ENCODE measurements at places on chromosomes 12 and 14.

DNA sequence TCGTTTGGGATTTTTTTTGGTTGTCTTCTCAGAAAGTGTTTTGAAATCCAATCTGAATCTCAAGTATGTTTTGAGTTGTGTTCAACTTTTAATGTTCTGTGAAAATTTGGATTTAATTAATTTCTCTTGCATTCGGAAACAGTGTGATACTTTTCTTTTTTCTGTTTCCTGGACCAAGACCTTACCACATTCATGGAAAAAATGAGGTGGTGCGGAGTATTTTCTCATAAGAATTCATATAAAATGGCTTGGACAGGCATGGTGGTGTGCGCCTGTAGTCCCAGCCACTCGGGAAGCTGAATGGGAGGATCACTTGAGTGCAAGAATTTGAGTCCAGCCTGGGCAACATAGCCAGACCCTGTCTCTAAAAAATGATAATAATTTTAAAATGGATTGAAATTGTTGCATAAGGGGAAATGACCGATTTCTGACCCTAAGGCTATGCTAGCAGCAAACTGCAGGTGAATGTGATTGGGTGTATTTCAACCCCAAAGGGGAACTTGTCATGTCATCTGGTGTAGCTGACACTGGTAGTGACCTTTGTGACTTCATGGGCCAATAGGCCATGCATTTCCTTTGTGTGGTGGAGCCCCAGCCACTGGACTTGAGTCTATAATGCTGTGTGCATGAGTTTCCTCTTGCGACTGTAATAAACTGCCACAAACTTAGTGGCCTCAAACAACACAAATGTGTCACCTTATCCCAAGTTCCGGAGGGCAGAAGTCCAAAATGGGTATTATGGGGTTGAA, 123.5 kb upstream of the RFLNA start:
- no peak for DNase-seq

DNA sequence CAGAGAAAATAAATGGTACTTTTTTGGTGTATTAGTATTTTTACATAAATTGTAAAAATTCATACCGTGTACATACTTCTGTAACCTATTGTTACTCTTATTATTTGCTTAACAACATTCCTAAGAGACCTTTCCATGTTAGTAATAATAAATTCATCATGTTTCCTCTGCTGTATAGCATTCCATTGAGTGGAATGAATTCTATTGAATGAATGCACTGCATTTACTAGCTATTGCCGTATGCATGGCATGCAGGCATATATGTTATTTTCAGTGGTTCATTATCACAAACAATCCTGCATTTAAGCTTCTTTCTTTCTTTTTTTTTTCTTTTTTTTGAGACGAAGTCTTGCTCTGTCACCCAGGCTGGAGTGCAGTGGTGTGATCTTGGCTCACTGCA, 137.6 kb upstream of the TBX3 start:
- DNase-seq = no peak

DNA sequence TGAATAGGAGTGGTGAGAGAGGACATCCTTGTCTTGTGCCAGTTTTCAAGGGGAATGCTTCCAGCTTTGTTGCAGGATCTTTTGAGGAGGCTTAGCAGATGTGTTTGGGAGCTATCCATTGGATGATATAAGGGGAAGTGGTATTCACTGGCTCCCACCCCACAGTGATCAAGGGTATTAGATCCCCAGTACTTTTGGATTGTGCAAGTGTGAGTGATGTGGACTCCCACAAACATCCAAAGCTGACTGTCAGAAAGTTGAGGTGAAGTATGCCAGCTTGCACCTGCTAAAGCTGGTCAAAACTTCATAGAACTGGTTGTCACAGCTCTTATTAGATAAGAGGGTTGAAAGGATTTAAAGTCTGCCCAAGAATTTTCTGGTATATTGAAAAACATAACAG, 110.1 kb upstream of the BTG1 start:
- DNase-seq = no peak

GRCh38 chr14:101464310-101464983, 96.8 kb upstream of the DIO3 start:
- no peak for DNase-seq

GRCh38 chr12:8780389-8780788, 42.0 kb upstream of the A2ML1 start:
- DNase-seq = no peak

- DNase-seq = peak; percentile 77
Observed at GRCh38 chr14:64465191-64465822, at the start of gene AKAP5. AKAP5 (plus strand) TSS chr14:64465499; CDS start chr14:64468395, 2,896 bp downstream.

- DNase-seq = no peak
Observed at GRCh38 chr12:104420868-104421267, 35.9 kb upstream of the CHST11 start.

DNA sequence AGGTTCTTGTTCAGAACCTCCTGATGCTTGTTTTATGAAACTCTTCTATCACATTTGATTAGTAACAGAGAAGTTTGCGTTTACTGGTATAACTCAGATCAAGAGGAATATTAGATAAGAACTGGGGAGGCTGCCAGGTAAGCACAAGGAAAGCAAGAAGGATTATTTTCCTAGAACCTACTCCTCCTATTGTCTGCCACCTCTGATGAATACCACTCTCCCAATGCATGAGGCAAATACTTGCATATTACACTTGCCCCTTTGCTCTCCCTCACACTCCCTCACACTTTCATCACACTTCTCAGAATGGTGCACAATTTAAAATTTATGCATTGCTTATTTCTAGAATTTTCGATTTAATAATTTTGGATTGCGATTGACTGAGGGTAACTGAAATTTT, 43.6 kb downstream of the LIN7A start:
- DNase-seq = no peak

- DNase-seq = no peak
Observed at GRCh38 chr12:54162741-54163140, 26.0 kb downstream of the SMUG1 start.

DNA sequence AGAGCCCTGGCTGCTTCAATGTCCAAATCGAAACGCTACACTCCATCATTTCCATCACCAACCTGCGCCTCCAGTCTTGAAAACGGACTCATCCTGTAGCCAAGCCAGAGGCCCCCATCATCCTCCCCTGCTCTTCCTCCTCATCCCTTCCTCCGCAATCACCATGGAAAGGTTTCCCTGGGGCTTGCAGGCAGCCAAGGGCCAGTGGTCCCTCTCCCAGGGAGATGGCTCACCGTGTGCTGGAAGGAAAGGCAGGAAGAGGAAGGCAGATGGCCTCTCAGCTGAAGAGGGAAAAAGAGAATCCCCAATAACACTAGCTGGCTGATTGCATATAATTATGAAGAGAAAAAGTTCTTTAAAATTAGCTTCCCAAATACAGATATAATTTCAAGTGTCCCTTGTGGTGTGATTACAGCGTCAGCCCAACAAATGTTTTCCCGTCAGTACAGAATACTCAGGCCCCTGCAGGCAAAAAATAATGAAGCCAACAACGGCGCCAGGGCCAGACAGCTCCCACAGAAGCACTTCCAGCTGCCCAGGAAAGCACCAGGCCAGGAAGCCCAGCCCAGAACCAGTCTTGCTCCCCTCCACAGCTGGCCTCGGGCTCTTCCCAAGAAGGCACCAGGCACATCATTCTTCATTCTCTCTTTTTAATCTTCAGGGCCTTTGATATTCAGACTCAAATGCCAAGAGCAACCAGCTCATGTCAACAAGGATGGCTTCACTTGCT, 24.7 kb downstream of the ITPK1 start:
- DNase-seq = peak; percentile 61

- no peak for DNase-seq
Observed at GRCh38 chr14:92737206-92737605, 11.2 kb downstream of the LGMN start.
